ENCODE measurements at places on chromosomes 13 and 19.

- no peak for DNase-seq
Measured at GRCh38 chr19:10289167-10289835, 451 bp upstream of the ICAM5 start.

DNA sequence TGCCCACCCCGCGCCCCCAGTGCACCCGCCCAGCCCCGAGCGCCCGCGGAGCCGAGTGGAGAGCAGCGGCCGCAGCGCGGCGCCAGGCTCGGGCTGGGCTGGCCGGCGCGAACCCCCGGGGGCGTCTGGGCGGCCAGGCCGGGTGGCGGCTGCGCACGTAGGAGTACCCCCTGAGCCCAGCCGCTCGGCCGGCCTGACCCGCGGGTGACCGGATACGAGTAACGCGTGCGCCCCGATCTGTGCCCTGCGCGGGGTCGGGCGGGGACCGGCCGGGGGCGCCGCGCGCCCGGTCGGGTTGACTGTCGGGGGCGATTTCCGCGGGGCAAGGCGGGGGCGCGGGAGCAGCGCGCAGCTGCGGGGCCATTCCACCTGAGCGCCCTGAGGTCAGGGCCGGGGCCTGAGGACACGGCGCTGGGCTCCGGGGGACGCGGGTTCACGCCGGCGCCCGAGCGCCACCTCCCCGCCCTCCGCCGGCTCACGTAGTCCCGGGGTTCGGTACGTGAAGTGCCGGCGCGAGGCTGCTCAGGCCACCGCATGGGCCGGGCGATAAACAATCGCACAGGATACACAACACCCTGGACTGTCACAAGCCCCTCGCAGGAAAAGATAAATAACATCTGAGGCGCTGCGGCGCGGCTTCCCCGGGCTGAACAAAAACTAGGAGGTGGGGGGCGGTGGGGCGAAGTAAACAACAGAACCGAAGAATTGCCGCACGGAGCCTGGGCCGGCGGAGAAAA, 37.6 kb upstream of the FLT1 start:
- no peak for DNase-seq

GRCh38 chr19:31160336-31160926, 188.8 kb downstream of the TSHZ3 start:
- DNase-seq = no peak

- no peak for DNase-seq
Measured at GRCh38 chr19:570937-571565, 1.3 kb upstream of the BSG start.

GRCh38 chr13:36717966-36718545, 44.2 kb downstream of the SERTM1 start:
- no peak for DNase-seq

DNA sequence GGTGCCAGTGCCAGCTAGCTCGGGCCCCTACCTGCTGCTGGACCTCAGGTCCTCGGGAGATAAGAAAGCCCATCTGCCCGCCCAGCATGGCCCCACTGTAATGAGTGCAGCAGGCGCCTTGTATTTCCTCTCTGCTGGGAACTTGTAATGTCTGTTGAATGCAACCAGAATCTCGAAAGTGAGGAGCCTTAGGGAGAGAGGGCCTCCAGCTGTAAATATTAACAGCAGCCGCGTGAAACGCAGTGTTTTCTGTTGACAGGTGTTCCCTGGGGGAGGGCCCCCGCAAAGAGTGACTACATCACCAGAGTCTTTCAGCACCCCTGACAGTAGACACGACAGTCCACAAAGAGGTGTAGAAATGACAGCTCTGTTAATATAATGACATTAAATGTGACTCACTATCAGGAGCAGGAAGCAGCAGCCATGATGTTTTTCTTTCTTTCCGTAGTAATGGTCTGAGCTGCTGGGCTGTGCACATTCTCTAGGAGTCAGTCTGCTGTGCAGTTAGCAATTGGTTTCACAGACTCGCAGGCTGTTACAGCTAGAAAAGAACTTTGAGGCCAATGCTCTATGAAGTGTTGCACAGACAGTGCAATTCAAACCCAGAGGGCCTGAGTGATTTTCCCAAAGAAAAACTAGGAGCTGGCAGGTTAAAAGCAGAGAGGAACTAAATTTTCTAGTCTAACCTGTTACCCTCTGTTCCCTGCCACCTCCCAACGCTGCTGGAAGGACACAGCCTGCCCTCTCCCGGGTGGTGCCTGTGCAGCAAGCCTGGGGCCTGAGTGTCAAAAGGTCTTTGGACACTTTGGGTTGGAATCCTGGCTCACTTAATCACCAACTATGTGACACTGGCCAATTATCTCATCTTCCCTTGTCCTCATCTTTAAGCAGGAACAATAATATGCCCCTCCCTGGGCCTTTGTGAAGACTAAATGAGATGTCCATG, 58.6 kb upstream of the WASF3 start:
- no peak for DNase-seq

- no peak for DNase-seq
Measured at GRCh38 chr13:81396192-81396591, 1055.3 kb upstream of the SPRY2 start.

- no peak for DNase-seq
Measured at GRCh38 chr13:82717249-82717648, 1165.0 kb downstream of the SLITRK1 start.
